Spinal cord (tissue), 10 donors: ENCODE measurements at places on chromosomes 11 and 22.

DNA sequence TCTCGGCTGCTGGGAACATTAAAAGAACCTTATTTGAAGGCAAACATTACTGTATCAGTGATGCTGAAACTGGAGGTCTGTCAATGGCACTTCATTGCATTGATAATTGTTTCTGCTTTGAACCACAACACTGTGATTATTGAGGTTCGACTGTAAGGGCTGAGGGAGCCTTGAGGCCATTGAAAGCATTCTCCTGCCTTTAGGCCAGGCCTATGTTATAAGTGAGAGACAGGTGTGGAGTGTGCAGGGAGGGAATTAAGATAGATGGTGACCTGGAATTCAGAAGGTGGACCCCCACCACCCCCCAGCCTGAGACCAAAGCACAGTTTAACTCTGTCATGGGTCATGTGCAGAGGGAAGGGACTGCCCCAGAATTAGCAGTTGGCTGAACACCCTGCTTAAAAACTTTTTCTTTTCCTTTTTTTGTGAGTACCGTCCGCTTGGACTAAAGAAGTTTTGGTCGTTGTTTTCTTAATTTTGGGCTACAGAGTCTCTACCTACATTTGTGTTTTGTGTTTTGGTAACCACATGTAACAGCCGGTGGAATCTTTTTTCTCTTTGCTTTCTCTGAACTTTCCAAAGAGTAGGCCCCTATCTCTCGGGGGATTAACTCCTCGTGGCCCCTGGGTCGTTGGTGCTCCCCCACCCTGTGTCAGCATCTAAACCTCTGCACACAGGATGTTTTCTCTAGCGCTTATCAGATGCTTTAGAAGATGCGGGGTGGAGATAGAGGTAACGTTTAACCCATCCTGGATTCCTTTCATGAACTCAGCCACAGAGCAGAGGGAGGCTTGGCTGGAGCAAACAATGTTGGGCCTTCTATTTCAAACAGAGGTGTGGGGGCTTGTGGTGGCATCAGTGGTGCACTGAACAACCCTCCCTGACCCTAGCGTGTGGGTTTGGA is 43.7 kb downstream of the ZBTB16 start:
- H3K27ac ChIP-seq: no peak overlapping the region
- H3K4me1 ChIP-seq: peaks cover 16% of the 10 kb centered on the region
- H3K36me3 ChIP-seq: no peaks in the 10 kb centered on the region

DNA sequence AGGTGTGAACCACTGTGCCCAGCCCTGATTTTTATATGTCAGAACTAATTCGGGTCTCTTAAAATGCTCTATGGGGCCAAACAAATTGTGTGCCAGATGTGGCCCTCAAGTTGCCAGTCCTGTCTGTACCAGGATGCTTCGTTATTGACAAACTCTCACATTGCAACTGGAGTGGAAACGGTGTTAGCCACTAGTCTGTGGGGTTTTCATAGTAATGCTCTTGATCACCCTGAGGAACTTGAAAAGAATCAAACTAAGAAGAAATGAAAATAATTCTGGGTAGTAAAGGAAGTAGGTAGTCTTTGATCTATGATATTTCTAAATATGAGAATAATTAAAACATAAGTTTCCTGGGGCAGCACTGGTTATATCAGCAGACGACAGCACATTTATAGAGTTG is 67.3 kb upstream of the ADSL start:
- H3K4me1 ChIP-seq: peaks cover 4% of the 10 kb centered on the region
- no peak overlapping the region for H3K4me3 ChIP-seq
- DNase-seq: no peak

GRCh38 chr11:3853899-3854659 is 1.4 kb upstream of the STIM1 start:
- H3K36me3 ChIP-seq: peaks cover 2% of the 10 kb centered on the region
- H3K4me3 ChIP-seq: no peak overlapping the region
- no peaks in the 10 kb centered on the region for H3K27me3 ChIP-seq
- peaks cover 20% of the 10 kb centered on the region for H3K4me1 ChIP-seq
- no peak for DNase-seq
- no peak overlapping the region for H3K27ac ChIP-seq

- peak overlapping the region; percentile 6 for H3K27ac ChIP-seq
- H3K4me1 ChIP-seq: peaks cover 61% of the 10 kb centered on the region
- DNase-seq: no peak
Measured at GRCh38 chr22:42388130-42388797, 43.9 kb downstream of the NFAM1 start.

DNA sequence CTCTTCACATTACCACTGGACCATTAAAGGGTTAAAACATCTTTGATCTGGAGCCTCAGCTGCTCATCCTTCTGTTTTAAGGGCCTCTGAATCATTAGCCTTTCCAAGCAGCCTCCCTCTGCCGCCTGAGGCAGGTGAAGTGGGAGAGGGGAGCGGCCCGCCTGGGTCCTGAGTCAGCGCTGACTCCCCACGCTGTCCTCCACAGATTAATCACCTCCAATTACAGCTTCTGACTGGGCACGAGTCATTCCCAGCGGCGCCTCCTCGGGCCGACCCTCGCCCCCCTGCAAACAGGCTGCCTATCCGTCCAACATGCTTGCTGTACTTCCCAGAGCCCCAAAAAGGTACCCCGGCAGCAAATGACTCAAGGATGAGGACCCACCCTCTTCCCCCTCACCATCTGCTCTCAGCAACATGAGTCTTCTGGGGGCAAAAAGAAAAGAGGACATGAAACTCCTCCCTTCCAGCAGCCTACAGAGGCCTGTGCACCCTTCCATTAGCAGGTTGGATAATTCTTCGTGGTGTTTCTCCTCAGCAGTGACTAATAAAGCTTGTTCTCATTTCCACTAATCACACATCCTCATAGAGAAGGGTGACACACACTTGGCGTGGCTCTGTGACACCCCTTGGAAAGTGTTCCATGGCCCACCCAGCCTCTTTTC is 44.3 kb upstream of the JAM3 start:
- H3K4me3 ChIP-seq: no peak overlapping the region
- DNase-seq: no peak
- no peaks in the 10 kb centered on the region for H3K36me3 ChIP-seq
- H3K27ac ChIP-seq: no peak overlapping the region
- peaks cover 2% of the 10 kb centered on the region for H3K27me3 ChIP-seq
- peaks cover 30% of the 10 kb centered on the region for H3K4me1 ChIP-seq

DNA sequence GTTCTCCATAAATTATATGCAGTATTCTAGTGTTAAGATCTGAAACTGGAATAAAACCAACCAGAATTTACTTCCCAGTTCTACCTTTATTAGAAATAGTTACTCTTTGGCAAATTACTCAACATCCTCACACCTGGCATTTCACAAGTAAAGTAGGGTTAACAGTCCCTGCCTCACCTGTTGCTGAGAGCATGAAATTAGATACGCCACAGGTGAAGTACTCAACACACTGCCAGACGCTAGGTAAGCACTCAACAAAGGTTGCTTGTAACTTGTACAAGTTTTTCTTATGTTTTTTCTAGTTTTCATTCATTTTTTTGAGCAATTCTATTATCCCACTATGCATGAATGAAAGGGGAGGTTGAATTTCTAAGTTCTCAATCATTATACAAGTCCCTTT is 267.6 kb upstream of the ARHGAP42 start:
- no peaks in the 10 kb centered on the region for H3K36me3 ChIP-seq
- no peak overlapping the region for H3K27ac ChIP-seq
- DNase-seq: no peak
